ENCODE measurements at places on chromosomes 3 and 15. TPM values are rescaled to one million over a fixed set of nuclear protein-coding genes. Genes with fewer than 3 reads are reported as not detected.

ADAMTS7 gene
- total RNA-seq = 13.1 TPM

CCR2 gene
- 8.0 TPM for total RNA-seq

DNA sequence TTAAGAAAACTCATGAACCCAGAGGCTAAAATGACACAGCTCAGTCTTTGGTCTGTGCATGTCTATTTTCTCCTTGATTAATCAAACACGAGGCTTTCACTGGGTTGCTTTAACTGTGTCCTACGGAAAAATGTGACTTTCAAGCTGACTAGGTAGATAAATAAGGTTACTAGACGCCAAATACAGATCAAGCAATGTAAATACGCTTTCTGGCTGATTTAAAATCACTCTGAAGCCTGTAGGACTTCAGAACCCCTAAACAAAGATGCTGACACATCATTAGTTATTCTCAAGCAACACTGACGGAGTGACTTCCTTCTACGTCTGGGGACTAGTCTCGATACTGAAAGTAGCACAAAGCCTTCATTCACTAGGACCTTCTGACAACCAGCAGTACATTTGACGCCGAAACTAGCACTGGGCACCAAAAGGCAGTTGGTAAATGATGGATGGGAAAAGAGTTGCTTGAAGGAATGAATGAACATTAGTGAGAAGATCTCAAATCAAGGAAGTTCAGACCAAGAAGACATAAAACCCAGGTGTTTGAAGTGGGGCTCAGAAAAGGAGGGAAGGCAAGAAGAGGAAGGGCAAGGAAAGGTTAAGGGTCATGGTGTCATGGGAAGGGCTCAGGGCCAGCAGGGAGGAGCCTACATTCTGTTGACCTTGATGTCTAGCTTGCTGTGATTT, 67.1 kb upstream of the CDV3 start:
- no peak for DNase-seq

DNA sequence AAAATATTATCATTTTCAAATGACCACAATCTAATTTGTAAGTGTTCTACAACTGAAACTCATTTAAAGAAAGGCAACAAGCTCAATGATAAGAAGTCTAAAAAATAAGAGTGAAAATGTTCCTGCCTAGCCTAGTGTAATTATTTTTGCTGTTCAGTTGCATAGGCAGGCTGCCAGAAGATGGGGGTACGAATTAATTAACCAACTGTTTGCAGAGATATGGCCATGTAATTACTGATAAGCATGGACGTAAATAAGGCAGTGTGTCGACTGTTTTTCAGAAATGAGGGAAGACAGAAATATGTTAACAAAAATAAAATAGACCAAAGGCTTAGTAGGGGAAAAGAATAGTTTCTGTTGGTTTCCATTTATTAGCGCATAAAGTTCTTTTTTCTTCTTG, 24.7 kb upstream of the SCAANT1 start:
- no peak for DNase-seq

DNA sequence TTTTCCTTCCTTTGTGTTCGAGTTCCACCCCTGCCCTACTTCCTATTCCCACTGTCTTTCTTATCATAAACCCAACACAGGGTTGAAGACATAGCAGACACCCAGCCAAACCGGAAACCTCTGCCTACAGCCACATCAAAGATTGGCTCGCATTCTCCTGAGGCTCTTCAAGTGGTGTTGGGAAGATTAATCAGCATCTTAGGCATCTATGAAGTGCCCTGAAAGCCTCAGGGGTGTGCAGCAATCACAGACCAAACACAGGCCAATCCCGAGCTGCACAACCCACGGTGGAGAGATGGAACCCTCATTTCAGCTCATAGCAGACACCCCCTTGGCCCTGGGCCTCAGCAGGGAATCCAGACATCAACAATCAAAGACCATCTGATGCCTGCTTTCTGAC, 255.9 kb downstream of the XXYLT1 start:
- no peak for DNase-seq

DNA sequence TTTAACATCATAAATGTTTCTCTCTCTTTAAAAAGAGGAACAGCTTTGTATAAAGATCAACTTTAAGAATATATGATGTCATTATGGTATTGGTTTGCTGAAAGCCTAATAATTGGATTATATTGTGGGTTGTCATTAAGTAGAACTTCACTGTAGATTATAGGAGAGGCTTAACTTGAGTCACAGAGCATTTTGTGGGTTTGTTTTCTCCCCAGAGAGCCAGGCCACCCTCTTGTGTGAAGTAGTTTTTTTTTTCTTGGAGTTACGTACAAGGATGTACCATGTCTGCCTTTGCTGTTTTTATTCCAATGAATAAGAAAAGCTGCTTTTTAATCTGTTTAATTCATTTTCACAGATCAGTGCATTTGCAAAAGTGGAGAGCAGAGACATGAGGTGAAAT, 354.8 kb upstream of the TBL1XR1 start:
- DNase-seq = no peak
